Activated naive CD4-positive, alpha-beta T cell (primary cell): ENCODE measurements at places on chromosomes 2 and 18.

- DNase-seq: no peak
These were observed 8.6 kb downstream of the VRK2 start for GRCh38 chr2:58055033-58055786.

DNA sequence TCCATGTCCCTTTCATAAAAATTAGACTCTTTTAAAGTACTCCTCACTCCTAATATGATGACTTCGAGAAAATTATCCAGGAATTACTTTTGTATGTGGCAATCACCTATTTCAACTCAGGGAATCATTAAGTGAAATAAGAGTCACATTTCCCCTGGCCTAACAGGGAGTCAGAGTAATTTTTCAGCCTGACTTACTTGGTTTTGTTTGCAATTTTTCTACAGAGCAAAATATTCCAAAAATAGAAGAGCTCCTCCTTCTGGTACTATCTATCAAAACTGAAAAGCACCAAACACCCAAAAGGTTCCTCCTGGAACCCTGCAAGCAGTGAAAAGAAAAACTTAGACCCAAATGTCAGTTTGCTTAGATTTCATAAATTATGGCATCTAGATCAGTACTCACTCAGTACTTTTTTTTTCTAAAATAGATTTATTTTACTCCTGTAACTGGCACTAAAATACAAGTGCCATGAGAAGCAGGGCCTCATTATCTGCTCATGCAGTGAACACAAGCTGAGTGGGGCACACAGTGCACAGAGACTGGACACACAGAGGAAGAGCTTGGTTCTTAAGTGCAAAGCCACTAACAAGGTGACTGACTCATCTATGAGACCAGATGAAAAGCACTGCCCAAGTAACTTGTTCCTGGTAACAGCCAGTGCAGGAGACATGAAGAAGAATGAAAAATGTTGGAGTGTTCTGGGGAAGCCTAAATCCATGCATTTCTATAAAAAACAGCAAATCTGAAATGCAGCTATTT, 28.7 kb downstream of the ACAA2 start:
- DNase-seq: no peak

GRCh38 chr18:13565228-13565627, 161.1 kb downstream of the FAM210A start:
- no peak for DNase-seq

DNA sequence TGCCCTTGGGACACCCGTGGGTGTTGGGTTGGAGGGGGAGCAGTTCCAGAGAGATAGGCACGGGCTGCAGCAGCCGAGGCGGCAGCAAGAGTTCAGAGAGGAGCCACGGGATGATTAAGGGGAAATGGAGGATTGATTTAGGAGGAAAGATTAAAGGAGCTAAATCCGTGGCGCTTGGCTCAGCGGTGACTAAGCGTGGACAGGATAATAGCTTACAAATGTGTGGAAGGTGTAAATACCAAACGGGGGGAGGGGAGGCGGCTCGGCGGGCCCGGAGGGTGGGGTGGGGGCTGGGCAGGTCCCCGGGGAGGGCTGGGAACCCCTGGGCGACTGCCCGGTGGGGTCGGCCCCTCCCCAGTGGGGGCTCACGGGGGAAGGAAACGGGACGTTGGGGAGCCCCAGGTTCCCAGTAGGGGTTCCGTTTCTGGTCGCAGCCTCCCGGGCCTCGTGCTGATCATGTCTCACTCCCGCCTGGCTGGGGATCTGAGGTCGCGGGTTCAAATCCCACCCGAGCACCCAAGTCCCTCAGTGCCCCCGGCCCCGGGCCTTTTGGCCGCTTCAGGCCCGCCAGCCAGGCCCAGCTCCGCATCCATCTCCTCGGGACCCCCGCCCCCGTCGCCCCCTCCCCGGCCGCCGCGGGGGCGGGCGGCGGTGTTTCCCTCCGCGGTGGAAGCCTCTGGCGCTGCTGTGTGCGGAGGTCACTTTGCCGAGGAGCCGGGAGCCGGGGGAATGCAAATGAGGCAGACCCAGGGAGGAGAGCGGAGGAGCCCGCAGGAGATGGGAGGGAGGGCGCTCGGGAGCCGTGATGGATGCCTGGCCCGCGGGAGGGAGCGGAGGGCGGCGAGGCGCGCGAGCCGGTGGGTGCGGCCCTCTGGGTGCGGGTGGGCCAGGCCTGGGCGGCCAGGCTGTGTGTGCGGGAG, 8.1 kb downstream of the ASIC4 start:
- no peak for DNase-seq

- DNase-seq: no peak
These were observed 15.0 kb downstream of the KCNJ13 start for GRCh38 chr2:232761301-232761907.

- DNase-seq: no peak
These were observed 48.2 kb downstream of the PIGN start for GRCh38 chr18:62138461-62139235.

DNA sequence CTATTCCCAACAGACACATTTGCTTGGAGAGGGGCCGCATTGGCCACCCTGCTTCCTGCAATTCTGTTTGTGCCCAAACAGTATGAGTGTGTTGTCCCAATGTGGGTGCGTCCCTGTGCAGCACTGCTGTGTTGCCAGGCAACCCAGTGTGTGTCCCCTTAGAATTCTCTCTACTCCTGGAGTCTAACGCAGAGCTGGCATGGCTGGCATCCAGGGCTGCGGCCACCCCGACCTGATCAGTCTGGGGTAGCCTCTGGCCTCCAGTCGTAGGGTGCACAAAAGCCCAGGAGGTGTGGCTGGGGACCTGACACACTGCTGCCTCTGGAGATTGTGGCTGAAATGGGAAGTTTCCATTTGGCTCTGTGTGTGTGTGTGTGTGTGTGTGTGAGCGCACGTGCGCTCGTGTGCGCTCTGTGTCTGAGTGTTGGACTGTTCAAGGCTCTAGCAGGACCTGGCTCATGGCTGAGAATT, 48.0 kb downstream of the TEX44 start:
- no peak for DNase-seq

DNA sequence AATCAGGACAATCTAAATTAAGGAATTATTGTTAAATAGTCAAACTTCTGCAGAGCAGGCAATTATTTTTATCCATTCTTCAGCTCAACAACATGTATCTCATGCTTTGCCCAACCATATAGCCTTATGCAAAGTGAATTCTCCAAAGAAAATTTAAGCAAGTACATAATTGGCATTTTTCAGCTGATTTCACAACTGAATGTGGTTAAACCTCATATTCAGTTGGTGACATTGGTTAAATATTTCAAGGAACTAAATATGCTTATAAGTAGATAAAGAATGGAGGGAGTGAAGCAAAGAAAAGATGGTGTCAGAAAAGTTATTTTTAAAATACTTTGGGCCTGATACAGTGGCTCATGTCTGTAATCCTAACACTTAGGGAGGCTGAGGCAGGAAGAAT, 816.2 kb downstream of the NRXN1 start:
- DNase-seq: no peak

GRCh38 chr2:5911718-5912117, 219.5 kb downstream of the SOX11 start:
- DNase-seq: no peak

- no peak for DNase-seq
These were observed 34.0 kb downstream of the UGP2 start for GRCh38 chr2:63875559-63876245.

DNA sequence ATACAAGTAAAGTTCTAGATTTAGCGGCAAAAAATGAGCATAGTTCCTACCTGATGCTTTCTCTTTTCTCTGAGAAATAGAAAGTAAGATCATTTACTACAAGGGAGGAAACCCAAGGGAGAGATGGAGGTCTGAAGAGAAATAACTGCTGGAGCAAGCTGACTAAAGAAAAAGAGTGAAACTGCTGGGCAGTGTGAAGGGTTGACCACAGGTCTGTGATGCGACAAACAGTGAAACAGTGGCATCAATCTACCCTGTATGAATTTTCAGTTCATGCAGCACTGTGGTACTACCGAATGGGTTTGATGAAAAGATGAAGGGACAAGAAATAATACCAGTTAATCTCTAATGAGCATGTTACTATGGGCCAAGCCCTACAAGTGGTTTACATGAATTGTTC, 52.2 kb downstream of the CUL3 start:
- no peak for DNase-seq

- DNase-seq: peak; percentile 52
These were observed 16.9 kb downstream of the LCT start for GRCh38 chr2:135820003-135820618.

GRCh38 chr18:79416022-79416676, 20.4 kb downstream of the NFATC1 start:
- no peak for DNase-seq

DNA sequence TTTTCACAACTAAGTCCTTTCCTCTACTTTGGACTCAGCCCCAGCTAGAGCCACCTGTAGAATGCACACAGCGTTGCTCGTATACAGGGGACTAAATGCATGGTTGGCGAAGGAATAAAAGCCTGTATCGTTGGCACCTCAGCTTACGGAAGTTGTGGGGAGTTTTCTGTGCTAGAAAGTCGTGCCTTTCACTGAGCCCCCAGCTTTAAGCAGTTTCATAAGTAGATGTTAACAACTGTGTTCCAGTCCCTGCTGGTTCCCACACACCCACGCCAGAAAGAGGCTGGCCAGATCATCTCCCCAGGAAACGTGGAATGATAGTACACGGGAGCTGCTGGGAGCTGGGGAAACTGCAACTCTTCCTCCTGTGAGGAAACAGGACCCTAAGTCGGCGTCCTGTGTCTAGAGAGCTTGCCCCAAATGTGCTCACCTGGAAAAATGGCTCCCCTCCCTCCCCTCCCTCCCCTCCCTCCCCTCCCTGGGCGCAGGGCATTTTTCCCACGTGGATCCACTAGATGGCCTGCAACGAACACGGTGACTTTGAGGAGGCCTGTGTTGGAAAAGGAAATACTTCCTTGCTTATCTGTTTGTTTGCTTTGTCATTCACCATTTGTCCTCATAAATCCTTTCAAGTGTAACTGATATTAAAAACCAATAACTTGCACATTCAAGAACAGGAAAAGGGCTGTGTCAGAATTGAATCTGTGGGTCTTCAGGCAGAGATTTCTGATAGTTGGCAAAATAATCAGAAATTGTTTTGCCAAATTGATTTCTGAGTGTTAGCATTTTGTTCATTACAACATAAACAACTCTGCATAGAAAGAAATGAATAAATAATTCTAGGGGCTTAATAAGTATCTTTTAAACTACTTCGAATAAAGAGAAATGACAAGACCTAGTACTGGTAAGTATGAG, 43.9 kb upstream of the RFX8 start:
- DNase-seq: no peak

- no peak for DNase-seq
These were observed 76.0 kb upstream of the DSG1 start for GRCh38 chr18:31241900-31242409.

GRCh38 chr2:232321156-232321816, 57.3 kb upstream of the ALPP start:
- DNase-seq: peak; percentile 20

DNA sequence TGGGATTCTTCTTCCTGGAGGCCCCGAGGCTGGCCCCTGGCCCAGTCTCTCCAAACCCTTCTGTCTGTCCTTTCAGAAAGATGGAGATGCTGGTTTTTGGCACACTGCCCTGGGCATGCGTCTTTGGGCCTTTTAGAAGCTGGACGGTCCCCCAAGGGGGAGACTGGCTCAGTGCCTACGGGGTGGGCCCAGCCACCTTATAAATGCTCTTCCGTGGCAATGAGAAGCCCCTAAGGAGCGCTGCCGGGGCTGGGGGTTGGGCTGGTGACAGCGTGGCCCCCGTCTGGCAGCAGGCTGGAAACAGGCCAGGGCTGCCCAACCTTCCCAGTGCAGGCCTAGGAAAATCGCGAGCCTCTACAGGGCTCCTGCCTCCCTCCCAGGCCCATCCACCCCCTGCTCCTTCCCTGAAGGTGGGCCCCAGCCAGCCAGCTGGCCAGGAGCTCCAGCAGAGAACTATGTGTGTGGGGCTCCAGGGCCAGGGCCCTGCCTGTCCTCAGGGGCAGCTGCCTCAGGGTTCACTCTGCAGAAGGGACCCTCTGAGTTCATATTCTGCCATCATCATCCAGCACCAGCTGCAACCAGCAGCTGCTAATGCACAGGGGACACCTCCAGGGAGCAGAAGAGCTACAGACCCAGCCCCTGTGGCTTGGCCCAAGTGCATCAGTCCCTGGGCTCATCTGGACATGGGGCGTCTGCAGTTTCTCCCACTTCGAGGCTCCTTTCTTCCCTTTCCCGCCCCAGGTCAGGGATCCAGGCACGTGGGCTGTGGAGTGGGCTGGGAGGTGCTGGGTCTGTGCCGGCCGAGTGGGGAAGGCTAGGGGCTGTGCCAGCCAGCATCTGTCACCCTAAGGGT, 107.6 kb upstream of the OTOS start:
- DNase-seq: no peak

GRCh38 chr2:241948299-241948897, 78.9 kb downstream of the RTP5 start:
- DNase-seq: no peak

DNA sequence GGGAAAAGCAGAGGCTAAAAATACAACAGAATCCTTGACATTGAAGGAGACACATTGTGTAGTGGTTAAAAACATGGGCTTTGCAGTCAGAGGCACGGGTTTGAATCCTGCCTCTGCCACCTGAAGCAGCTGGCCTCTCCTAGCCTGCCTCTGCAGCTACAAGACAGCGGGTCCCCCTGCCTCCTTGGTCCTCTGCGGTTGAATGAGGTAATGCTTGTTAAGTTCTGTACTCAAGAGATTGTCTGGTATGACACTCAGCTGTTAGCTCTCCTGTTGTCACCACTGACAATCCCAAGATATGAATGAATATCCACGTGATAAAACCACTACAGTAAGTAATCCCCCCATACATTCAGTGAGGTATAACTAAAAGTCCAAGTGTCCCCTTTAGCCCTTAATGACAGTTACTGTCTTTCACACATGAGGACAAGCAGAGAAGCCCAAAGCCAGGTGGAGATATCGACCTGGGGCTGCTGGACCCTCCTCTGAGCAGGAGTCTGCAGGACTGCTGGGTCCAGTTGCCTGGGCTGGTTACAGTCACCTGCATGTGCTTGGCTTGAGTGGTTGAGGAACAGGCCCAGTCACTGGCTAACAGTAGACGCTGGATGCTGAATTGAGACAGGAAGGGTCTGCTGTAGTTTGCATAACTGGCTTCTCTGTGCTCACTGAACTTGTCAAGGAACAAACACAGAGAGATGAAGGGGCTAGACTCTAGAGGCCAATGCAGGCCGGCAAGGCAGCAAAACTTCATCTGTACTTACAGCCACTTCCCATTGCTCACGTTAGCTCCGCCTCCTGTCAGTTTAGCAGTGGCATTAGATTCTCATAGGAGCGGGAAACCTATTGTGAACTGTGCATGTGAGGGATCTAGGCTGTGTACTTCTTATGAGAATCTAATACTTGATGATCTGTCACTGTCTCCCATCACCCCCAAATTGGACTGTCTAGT, 85.5 kb downstream of the TGFA start:
- no peak for DNase-seq

DNA sequence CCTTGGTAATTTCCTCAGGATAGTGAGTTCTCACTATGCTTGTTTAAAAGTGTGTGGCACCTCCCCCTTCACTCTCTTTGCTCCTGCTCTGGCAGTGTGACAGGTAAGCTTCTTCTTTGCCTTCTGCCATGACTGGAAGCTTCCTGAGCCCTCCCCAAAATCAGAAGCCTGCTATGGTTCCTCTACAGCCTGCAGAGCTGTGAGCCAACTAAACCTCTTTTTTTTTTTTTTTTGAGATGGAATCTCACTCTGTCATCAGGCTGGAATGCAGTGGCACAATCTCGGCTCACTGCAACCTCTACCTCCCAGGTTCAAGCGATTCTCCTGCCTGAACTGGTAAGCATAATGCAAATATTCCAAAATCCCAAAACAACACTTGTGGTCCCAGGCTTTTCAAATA, 80.0 kb downstream of the SOWAHC start:
- no peak for DNase-seq
